Activated T-helper 1 cell treated with anti-CD3 and anti-CD28 coated beads, Interleukin-12 subunit alpha, Interleukin-12 subunit beta, Interleukin-2, Interleukin-4 antibody, amounts not matched to agents 30 ng/mL and 10 ng/mL and 1 ng/mL, durations not matched to agents 14 hours and 24 hours and 36 hours (primary cell): ENCODE measurements at places on chromosomes 7 and 10. TPM values are rescaled to one million over a fixed set of nuclear protein-coding genes. Genes with fewer than 3 reads are reported as not detected.

Gene SPDYE8
- not detected in 2 replicates for total RNA-seq

- no peak for DNase-seq
Observed at GRCh38 chr10:14302035-14302434, 28.7 kb downstream of the FRMD4A start.

DNA sequence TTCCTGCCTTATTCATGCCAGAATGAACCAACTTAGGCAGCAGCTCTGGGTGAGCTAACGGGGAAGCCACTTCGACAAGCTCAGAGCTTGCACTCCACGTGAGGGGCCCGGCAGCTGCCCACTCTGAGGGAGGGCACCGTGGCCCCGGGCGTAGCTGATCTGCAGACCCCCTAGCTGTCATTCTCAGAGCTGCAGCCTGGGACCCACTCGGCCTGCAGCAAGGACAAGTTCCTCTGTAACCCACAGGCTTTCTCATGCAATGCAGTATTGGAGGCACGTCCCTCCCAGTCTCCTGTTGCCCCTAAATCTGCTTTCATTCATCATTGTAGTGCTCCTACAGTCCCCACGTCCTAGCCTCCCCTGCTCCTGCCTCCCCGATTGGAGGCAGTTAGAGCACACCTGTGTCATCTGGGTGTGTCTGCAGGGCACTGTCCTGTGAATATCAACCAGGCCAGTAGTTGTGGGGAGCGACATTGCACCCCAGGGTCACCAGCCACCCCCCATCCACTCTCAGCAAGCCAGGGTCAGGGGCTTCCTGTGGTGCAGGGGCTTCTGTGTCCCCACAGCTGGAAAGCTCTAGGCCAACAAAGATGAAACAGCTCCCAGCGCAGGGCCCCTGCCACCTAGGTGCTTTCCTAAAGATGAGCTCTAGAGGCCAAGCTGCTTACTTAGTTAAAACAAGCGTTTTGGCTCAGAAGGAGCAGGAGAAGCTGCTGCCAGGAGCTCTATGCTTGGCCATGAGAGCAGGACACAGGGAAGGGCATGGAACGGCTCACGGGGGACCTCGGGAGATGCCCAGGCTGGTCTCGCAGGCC is 333.6 kb downstream of the ADARB2 start:
- DNase-seq: no peak

- DNase-seq: no peak
Observed at GRCh38 chr10:130631142-130632096, 495.2 kb downstream of the GLRX3 start.

DNA sequence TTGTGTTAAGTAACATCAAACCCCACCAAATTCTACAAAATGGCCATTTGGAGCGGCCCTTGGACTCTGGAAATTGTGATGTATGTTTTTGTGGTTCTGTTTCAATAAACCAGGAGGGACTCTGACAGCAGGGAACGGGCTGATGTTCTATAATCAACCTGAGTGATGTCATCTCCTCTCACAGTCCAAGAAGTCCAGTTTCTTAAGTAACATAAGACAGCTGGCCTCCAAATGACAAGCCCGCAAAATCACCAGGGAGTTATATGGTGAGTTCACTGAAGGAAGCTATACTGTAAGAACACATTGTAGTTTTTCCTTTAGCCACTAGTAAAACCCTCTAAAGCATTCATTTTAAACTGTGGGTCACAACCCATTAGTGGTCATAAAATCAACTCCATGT is 34.0 kb downstream of the GOT1 start:
- DNase-seq: no peak

DNA sequence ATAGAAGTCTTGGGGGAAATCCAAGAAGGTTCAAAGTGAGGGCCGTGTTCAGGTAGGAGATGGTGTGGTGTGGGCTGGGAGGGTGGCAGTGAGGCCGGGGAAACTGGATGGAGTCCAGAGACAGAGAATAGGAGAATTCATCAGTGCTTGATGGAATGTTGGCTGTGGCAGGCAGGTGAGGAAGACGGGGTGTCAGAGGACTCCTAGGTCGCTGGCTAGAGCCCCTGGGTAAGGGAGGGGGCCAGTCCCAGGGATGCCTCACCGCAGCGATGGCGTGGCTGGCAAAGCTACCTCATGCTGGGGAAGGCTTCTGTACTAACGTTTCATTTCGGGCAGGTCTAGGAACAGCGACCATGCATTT is 373.0 kb downstream of the RPS24 start:
- DNase-seq: no peak

DNA sequence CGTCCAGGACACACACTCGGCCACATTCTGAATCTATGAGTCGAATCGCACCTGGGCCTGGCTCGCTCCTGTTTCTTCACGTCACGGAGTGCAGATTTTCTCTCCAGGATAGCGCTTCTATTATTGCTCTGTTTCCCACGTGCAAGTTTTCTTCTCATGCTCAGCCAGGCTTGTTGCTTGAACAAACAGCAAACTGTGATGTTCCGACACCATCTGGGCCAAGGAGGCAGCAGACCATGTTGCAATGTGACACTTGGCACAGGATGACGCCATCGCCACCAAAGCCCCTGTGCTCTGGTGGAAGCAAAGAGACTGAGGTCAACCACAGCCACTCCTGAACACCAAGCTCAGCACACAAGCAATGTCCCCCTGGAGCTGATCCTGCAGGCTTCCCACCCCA is 507.1 kb upstream of the ADARB2 start:
- DNase-seq: no peak

- DNase-seq: no peak
Observed at GRCh38 chr10:57418476-57418875, 849.2 kb downstream of the IPMK start.

DNA sequence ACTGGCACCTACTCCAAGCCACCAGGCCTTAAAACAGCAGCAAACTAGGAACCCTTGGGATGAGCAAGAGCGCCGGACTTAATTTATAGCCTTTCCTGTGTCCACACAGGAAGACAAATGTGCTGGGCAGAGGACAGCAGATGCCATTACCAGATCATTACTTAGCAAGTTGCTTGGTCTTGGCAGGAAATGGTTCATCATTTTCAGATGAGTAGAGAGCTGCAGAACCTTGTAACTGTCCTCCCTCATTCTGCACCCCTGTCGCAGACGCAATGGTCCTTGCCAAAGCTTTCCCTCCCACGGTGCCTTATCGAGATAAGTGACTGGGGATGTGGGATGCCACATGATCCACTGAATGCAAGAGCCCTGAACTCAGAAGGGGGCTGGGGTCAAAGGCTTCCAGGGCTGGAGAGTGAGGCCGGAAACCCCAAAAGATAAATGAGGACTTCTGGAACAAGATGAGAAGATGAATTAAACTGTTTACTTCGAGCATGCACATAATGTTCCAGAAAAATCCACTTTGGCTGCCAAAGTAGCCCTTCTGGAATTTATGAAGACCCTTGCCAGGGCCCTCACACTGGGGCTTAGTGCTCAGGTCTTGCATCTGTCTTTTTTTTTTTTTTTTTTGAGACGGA is 145.6 kb upstream of the ZNF32 start:
- no peak for DNase-seq

DNA sequence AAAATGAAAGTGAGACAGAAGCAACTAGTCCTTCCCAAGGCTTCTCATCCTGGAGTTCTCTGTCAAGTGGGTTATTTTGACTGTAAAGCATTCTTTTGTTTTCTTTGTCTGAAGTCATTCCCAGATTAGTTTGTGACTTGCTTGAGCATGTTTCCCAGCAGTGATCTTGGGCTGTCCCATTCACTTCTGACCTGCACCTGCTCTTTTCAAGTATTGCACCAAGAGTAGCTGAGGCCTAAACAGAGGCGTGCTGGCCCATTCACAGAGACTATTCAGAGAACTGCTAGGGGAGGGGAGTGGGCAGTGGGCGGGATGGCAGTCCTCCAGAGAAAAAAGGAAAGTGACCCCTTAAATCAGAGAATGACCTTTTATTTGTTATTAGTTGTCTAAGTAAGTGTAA is 61.3 kb downstream of the CACNA2D1 start:
- DNase-seq: no peak

GRCh38 chr10:80322711-80323110 is 33.3 kb upstream of the MAT1A start:
- no peak for DNase-seq

Gene CUBN
- 0.05 and 0.21 TPM in 2 replicates for total RNA-seq

- DNase-seq: no peak
Observed at GRCh38 chr7:14000247-14000646, 10.8 kb upstream of the ETV1 start.
